ENCODE measurements at places on chromosomes 3 and 15. TPM values are rescaled to one million over a fixed set of nuclear protein-coding genes. Genes with fewer than 3 reads are reported as not detected.

- no peak for DNase-seq
Measured at GRCh38 chr3:18469775-18470174, 44.6 kb upstream of the SATB1 start.

DNA sequence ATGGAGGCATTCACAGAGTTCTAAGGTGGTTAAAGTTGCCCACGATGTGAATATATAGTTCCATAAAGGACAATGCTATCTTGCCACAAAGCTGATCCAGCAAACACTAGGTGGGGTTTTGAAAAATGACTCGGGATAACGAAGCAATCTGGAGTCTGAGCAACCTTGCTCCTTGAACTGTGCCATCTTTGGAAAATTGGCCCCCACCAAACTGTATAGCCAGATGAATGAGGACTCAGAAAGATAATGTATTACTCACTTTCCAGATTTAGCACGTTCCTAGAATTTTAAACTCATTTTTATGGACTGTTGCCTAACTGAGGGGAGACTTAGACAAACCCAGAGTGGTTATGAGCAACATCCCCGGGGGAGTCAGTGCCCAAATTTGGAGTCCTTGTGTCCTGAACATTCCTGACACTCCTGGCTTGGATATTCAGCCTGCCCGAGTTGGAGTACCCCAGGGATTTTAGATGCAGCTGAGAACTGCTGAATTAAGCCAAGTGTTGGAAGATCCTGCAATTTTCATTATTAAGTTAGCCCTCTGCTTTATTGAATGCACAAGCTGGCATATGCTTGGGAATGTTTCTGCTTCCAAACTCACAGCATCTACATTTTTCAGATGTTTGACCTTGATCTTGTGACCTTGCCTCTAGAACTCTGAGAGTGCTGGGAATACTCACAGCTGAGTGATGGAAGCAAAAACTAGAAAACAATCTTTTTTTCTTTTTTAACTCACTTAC lies 8.8 kb upstream of the MAGI1 start:
- DNase-seq: no peak

DNA sequence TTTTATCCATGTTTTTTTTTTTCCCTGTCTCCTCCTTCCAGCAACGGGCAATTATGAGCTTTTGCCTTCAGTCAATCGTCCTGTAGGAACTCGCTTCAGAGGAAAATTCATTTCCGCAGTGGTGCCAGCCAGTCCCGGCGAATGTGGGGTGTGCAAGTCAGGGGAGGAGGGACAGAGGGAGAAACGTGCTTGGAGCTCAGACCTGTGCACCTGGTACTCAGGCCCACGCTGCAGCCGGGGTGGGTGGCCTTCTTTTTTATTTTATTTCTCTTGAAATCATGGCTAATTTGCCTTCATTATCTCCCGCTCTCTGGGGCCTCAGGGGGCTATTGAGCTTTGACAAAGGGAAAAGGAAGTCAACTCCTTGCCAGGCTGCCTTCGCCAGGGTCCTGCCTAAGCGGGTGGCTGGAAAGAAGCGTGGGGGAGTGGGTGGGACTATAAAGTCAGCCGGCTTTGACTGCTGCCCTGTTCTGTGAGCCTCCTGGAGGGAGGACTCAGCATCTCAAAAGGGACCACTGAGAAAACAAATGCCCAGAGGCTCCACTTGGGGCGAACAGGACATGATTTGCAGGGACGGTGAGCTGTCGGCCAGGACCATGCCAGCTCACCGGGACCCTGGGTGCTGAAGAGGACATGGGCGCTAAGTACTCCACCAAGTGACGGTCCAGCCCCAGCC lies 5.5 kb downstream of the GRIP2 start:
- no peak for DNase-seq

DNA sequence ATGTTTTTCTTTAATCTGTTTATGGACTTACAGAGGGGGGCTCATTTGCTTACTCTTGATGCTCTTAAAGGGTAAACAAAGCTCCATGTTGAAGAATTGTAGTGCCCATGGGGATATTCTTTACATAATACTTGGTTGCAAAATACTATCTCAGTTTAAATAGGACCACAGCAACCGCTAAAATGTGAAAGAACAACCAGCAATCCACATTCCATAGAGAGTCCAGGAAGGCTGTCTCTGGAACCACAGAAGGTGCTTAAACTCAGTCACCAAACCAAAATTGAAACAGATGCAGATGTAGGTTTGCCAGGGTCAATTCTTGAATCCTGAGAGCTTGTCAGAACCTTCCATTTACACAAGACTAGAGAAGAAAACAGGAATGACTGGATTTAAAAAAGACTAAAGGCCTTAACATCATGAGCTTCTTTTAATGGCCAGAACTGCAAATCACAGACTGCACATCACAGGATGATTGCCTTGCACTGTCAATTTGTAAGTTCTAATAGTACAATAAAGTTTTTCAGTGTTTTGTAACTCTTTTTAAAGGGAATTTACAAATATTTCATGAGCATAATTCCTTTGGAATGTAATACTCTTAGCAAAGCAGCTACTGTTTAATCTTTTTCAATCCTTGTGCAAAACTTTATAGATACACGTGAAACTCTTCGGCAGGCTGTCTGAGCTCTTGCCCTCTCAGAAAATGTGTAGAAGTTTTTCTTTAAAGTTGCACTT lies 661.6 kb downstream of the SI start:
- no peak for DNase-seq

The FMN1 gene
- 19.0 TPM for polyA plus RNA-seq

DNA sequence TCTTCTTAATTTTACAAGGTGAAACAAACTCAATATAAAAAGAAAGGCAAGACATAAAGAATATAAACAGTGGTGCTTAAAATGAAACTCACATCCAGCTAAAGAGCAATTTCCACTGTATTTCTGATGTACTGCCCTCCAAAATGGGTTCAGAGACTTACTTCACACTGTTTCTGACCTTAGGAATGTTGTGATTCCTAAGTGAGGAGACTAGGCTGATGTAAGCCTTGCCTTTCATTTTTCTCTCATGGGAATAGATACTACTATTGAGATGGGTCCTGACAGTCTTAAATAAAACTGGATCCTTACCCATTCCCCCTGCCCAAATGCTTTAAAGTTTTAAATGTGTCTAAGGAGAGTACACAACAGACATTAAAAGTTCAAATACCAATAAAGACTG lies 86.9 kb downstream of the CBLB start:
- no peak for DNase-seq

DNA sequence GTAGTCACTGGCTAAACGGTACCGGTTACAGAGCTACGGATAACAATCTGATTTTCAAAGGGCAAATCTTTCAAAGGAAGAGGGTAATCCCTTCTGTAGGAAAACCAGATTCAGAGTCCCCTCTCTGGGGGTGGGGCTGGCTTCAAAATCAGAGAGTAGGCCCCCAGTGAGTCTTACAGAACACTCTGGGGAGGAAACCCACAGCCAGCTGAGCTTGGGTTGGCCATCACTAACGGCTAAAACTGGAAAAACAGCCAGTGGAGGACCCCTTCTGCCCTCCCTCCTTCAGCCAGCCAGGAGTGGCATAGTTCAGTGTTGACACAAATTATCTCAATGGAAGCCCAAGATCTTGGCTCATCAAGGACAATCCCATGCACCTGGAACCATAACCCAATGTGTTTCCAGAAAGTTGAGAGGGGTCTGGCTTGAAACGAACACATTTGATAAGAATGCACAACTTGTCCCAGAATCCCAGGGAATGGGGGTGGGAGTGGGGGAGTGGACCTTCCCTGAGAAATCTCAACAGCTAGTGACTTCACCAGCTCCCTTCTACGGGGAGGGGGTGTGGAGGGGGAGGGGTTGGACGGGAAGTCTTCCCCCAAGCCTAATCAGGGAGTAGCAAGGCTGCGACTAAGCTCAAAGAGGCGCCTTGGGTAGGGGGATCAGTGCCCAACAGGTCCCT lies 1.0 kb downstream of the RASL12 start:
- DNase-seq: no peak

DNA sequence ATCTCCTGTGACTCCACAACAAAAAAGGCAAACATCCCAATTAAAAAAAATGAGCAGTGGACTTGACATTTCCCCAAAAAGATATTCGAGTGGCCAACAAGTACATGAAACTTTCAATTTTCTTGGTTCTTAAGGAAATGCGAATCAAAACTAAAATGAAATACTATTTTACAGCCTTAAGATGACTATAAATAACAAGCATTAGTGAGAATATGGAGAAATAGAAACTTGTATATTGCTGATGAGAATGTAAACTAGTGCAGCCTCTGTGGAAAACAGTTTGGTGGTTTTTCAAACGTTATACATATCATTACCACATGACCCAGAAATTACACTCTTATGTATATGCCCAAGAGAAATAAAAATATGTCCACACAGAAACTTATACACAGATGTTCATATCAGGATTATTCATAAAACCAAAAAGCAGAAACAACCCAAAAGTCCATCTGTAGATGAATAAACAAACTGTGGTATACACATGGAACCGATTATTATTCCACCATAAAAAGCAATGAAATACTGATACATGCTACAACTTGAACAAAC lies 153.2 kb upstream of the GPR149 start:
- DNase-seq: no peak

GRCh38 chr3:98581474-98581873 lies 11.9 kb downstream of the CPOX start:
- no peak for DNase-seq

- DNase-seq: no peak
Measured at GRCh38 chr3:4828279-4829030, 150.8 kb upstream of the BHLHE40 start.

DNA sequence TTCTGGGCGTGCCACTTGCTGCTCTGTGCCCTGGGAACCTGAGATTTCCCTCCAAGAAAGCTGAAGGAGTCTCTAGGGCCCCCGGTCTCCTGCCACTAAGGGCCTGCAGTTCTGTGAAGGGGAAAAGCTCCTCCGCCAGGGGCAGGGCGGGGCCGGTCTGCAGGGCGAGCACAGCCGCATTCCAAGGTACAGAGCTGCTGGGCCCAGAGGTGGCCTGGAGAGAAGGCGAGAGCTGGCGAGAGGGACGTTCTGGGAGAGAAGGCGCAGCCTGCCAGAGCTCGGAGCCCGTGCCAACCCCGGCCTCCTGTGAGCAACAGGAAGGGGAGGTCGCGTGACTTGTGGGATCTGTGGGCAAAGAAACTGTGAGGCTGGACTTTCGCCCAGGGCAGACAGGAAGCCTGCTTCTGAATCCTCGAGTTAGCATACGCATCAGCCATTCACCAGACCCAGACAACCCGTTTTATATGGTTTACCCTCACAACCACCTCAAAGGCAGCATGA lies 500.4 kb downstream of the SHQ1 start:
- DNase-seq: no peak

The SNUPN gene
- polyA plus RNA-seq: 35.6 TPM

The MST1 gene
- 347 TPM for polyA plus RNA-seq

DNA sequence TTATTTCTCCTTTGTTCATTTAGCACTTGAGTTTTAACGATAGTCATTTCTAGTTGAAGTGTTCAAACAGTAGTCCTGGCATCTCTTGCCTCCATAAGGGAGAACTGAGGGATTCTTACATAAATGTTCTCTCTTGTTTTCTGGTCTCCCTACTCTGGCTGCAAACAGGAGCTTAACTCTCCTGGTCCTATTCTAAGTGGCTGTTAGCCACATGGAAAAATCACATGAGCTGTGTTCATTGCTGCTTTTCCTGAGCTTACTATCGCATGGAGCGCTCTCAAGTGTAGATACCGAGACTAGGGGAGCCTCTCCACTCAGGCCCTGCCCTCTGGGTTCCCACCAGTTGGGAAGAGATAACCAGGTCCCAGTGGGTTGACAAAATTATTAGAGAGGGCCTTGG lies 403.1 kb upstream of the TPM1 start:
- DNase-seq: no peak

DNA sequence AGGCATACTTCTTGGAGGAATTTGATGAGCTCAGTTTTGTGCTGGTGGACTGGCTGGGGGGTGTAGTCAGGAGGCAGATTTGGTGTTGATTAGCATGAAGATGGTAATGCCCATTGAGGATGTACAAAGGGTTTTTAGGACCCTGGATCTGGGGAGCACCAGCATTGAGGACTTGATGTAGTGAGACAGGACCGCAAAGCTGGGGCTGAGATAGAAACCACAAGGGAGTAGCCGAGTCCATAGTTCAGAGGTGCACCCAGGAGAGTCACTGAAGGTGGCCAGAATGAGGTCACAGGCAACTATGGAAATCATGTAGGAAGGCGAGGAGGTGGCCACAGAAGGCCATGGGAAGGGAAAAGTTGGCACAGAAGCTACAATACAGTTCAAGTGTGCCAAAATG lies 2.7 kb upstream of the CDC25A start:
- DNase-seq: no peak

The EPHA3 gene
- 6.9 TPM for polyA plus RNA-seq

DNA sequence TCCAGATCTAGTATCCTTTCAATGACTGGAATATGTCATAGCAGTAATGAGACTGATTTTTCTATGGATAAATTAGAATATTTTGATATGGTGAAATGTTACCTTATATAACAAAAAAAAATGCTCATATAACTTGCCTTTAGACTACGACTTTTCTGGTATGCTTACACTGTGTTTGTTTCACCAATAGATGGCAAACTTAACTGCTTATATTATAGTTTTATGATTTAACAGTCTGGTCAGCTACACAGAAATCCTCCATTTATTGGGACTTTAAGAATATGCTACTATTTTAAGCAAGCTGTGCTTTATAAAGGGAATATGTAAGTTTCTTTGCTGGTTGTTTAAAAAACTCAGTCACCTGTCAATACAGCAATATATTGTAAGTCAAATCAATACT lies 205.6 kb downstream of the VGLL3 start:
- DNase-seq: no peak

GRCh38 chr3:16309558-16309957 lies 44.5 kb downstream of the OXNAD1 start:
- DNase-seq: no peak

Data from left renal pelvis (tissue), 4 donors.